ENCODE measurements at places on chromosomes 16 and 17.

- no peak for DNase-seq
Measured at GRCh38 chr16:71425746-71426068, 16.1 kb downstream of the TLE7 start.

DNA sequence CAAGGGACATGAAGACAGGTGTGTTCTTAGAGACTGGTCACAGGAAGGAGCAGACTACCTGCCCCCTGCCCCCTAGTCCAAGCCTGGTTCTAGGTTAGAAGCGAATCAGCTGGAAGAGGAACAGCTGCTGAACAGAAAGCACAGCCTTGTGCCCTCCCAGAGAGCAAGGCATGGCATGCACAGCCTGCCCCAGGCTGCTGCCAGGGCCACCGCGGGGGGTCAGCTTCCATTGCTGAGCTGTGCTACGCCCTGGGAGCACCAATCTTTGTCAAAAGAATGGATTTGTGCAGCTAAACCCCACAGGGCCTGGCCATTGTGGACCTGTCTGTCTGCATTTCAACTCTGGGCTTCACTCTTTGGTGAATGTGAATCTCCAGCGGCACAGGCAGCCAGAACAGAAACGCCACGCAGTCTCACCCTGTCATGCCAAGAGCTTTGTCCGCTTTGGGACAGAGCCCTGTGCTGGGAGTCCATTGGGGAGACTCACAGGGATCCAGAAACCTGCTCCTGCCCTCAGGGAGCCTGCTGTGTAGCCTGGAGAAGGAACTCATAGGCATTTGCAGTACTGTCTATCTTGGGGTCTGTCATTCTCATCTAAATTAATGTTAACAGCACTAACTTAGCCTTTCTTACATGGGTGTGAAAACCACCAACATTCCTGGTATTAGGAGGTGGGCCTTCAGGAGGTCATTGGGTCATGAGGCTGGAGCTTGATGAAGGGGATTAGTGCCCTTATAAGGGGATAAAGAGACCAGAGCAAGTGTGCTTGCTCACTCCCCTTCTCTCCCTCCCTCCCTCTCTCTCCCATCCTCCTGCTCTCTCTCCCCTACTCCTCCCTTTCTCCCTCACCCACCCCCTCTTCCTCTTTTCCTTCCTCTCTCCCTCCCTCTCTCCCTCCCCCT is 25.6 kb upstream of the CDRT4 start:
- no peak for DNase-seq

- DNase-seq, result no peak
Measured at GRCh38 chr17:38397227-38397626, 31.0 kb upstream of the ARHGAP23 start.

DNA sequence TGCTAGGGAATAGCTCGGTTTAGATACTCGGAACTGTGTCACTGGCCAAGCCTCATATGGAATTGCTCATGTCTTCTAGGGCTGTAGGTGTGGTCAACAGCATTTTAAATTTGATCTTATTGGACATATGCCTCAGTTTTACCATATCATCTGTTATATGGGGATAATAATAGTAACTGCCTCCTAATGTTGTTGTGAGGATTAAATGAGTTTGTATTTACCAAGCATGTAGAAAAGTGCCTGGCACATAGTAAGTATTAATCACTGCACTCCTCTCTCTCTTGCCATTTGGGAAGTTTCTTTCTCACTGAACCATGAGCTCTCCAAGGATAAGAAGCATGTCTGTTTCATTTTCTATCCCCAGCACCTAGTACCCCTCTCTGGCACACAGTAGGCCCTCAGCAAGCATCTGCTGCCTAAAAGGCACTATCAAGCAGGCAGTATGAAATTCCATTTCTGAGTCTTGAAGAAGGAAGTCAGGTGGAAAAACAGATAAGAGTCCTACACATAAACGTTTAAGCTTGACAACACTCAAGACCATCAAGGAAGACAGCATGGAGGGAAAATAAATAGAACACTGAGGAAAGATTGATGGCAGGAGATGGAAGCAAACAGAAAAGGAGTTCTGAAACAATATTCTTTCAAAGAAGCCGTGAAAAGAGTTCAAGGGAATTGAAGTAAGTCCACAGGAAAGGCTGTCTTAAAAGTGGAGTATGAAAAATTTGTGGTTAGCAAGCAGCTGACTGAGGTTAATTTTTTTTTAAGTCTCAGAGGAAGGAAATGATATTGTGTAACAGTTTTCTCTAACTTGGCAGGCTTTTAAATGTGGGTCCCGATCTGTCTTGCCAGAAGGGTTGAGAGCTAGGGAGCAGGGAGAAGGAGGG is 2.2 kb upstream of the ATP6V0A1 start:
- no peak for DNase-seq

DNA sequence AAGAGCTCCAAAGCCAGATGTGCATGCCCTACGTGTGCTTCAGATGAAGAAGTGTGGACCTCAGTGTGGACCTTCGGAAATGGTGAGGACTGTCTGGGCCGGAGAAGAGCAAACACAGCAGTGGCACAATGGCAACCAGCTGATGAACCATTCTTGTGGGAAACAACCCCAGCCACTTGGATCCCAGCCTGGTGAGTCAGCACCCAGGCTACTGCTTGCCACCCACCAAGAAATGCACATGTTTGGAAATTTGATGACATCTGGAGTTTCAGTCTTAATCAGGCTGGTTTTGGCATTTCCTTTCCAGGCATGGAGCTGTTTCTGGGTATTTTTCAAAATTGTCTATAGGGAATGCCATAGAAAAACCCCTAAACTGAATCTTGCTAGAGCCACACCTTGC is 42.7 kb downstream of the DYNLRB2 start:
- no peak for DNase-seq

- peak; percentile 63 for DNase-seq
Measured at GRCh38 chr17:35242805-35243560, at the start of gene SLFN5. TSS of gene SLFN5 (plus strand) at chr17:35243072. CDS start at chr17:35258691, 15,619 bp downstream.

GRCh38 chr17:79919164-79919585 is 79.9 kb upstream of the CBX4 start:
- DNase-seq, result peak; percentile 96

- no peak for DNase-seq
Measured at GRCh38 chr16:67406111-67406971, 9.9 kb downstream of the ZDHHC1 start.

DNA sequence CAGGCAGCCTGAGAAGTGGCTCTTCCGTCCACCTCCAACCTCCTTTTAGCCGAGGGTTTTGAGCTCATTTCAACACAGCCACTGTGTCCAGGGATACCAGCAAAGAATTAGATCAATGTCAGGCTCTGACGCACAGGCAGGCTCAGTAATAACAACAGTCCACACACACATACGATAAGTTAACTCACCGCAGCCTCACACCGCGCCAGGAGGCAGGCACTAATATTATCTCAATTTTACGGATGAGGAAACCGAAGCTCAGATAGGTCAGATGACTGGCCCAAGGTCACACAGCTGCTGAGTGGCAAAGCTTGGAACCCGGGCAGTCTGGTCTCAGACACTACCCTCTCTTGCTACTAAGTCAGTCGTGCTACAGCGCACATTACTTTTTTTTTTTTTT is 22.9 kb downstream of the ABR start:
- no peak for DNase-seq

- no peak for DNase-seq
Measured at GRCh38 chr17:29154516-29155226, 25.5 kb downstream of the MYO18A start.

GRCh38 chr17:8954339-8954738 is 11.2 kb downstream of the PIK3R5 start:
- DNase-seq, result no peak

DNA sequence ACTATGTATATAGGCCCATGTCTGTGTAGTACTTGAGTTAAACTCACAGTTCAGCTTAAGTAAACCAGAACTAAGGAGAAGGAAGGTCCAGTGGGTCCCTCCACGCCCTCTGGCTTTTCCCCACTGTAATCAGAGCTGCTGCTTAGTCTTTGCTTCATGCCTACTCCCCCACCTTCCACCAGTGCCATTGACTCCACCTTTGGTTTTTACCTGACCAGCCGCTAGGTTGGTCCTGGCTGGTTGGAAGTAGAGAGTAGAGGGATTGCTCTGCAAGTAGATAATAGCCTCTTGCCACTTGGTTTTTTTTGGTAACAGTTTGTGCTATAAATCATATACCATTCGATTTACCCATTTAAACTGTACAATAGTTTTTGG is 22.8 kb upstream of the PHKG2 start:
- DNase-seq, result no peak

- peak; percentile 24 for DNase-seq
Measured at GRCh38 chr16:68229431-68230175, 6.3 kb downstream of the ESRP2 start.

GRCh38 chr17:7886227-7887037 is 2.2 kb upstream of the CHD3 start:
- DNase-seq, result peak; percentile 51

GRCh38 chr16:74709441-74709877 is 8.8 kb upstream of the MLKL start:
- DNase-seq, result peak; percentile 72

GRCh38 chr17:45093444-45094110 is 32.5 kb downstream of the NMT1 start:
- DNase-seq, result no peak

Data from hypothalamus (tissue), 51 donors.